Activated CD4-positive, alpha-beta T cell treated with anti-CD3 and anti-CD28 coated beads, Interleukin-2, Interleukin-4, amounts not matched to agents 100 ng/mL and 50 ng/mL, durations not matched to agents 16 hours and 8 hours (primary cell): ENCODE measurements at places on chromosomes 1 and 21.

DNA sequence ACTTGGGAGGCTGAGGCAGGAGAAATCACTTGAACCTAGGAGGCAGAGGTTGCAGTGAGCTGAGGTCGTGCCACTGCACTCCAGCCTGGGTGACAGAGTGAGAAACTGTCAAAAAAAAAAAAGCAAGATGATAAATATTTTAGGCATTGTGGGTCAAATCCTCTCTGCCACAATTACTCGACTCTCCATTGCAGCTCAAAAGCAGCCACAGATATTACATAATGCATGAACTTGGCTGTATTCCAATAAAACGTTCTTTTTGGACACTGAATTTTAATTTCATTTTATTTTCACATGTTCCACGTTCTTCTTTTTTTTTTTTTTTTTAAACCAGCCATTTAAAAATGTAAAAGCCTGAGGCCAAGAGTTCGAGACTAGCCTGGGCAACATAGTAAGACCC is 69.4 kb downstream of the TCP10L start:
- no peak for DNase-seq

DNA sequence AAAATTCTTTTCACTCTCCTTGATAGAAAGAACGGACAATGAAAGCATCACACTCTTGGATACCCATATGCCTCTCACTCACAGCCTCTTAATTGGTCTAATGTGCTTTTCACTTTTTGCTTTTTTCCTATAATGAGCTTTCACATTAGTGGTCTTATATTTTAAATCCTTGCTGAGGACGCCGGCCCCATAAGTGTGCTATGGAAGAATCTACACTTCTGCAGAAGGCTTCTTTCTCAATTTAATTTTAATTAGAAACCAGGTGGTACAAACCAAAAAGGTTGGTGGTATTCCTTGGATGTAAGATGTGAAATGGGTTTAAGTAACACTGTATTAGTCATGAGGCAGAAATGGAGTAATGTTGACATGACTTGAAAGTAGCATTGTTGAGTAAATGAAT is 190.6 kb upstream of the NFIA start:
- no peak for DNase-seq

DNA sequence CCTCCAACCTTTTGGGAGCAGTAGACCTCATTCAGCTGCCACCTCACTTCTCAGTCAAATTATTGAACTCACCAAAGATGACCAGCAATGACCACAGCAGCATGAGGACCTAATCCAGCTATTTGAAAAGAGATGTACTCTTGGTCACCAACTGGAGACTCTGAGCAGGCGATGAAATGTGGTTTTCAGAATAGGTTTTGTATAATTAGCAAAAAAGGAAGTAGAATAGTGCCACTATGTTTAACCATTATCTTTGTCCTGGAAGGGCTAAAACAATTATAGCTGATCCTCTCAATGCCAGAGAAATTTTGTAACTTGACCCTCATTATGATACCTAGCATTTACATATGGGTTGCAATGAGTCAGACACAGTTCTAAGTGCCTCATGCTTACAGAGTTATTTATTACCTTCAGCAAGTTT is at the start of gene FCRL2:
TSS of gene FCRL2 (minus strand) at position 162 of the 421 bp plus-strand sequence. CDS start at position 103, 59 bp downstream.
- DNase-seq = no peak

DNA sequence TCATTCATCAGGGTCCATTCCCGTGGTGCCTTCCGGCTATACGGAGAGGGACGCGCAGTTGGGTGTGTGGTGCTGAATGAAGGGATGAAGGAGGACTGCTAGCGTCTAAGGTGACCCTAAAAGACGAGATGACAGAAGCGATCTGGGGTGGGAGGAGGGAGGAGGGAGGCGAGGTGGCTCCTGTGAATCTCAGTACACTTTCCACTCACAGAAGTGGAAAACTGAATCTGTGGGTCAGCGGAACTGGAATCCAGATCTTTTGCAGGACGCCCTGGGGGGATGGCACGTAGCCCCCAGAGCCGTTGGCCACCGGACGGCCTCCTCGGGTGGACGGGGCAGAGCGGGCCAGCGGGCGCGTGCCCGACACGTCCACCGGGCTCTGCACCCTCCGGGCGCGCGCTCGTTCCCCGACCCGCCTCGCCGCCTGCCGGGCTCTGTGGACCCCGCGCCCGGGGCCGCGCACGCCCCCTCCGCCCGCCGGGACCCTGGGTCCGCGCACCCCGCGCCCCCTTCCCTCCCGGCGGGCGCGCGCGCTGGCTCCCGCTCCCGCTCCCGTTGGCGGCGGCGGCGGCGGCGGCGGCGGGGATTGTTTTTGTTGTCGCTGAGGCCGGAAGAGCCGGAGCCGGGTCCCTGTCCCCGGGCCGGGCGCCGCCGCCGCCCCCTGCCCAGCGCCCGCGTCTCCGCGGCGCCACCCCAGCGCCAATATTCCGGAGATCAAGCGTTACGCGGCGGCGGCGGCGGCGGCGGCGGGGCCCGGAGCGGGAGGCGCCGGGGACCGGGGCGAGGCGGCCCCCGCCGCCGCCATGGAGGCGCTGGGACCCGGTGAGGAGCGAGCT is at the start of gene AGO4:
TSS of gene AGO4 (plus strand) at position 403 of the 836 bp plus-strand sequence. CDS start at position 804, 401 bp downstream.
- DNase-seq = peak; percentile 22

- peak; percentile 41 for DNase-seq
These were observed 6.6 kb upstream of the MIIP start for GRCh38 chr1:12012560-12013316.

DNA sequence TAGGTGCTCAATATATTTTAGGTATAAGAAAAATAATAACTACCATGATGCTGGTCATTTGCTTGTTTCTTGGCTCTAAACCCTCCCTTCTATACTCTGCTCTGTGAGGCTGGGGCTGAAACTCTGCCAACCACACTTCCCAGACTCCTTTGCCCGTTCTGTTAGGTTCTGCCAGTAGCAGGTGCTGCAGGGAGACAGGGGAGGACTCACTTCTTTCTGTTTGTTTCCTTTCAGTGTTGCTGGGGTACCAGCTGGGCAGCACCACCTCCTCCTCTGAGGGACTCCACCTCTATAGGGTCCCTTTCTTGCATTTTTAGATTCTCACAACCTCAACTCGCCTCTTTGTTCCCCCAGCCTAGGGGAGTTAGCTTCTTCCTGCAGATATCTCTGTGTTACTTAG is 17.0 kb upstream of the SH2D2A start:
- no peak for DNase-seq

DNA sequence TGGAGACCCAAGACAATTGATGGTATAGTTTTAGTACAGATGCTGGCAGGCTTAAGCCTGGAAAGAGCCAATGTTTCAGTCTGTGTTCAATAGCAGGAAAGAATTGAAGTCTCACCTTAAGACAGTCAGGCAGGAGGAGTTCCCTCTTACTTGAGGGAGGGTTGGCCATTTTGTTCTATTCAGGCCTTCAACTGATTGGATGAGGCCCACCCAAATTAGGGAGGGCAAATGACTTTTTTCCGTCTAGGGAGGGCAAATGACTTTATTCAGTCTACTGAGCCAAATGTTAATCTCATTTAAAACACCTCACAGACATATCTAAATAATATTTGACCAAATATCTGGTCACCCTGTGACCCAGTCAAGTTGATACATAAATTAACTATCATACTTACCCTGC is 31.4 kb upstream of the ELAVL4 start:
- DNase-seq = no peak

DNA sequence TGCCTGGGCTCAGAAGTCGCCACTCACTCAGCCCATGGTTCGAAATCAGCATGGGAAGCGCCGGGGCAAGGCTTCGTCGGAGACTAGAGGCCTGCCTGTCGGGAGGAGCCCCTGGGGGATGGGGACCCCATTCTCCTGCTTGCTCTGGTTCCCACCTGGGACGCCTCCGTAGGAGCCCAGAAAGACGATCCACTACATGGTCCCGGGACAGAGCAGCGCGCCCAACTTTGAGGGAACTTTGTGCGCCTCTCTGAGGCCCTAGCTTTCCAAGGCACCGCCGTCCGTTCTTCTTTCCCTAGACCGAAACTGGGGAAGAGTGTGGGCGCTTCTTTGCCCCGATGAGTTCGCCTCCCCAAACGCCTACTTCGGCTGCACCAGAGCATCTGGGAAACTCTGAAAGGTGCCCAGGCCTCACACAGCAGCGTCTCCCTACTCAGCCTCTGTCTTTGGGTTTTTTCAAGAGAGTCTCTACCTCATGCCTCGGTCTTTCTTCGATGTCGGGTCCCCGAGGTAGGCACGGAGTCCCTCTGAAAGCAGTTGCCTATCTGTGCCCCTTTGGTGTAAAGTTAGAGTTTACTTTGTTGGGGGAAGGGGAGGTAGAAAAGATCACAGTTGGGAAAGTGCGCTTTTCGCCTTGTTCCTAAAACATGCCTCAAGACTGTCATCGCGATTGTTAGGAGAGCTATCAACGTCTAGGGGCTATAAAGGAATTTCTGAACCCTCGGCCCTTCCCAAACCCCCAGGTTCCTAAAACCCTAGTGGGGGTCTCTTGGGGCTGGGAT is 14.0 kb downstream of the NR5A2 start:
- no peak for DNase-seq

DNA sequence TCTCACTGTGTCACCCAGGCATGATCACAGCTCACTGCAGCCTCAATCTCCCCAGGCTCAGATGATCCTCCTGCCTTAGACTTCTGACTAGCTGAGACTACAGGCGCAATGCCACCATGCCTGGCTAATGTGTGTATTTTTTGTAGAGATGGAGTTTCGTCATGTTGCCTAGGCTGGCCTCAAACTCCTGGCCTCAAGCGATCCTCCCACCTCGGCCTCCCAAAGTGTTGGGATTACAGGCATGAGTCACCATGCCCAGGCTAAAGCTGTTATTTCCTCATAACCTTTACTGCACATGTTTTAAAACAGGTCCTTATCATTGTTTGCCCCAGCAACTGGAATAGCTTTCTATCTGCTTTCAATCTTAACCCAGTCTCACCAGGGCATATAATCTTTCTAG is 2.9 kb downstream of the SARS1 start:
- DNase-seq = no peak

DNA sequence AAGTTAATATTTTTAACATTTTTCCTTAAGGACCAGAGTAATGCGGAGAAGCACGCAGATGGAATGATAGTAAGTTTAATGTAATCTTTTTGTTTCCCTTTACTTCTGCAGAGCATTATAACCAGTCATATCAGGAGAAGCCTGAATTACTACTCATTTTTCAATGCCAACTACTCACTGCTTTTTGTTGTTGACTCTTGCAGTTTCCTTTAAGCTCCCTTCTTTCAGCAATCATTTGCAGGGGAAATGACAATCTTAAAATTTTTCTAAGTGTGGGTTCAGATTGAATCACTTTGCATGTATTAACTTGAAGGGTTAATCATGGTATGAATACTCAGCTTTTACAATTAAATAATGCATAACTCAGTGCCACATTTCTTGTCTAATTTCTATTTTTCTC is 122.2 kb downstream of the NRDC start:
- peak; percentile 59 for DNase-seq

DNA sequence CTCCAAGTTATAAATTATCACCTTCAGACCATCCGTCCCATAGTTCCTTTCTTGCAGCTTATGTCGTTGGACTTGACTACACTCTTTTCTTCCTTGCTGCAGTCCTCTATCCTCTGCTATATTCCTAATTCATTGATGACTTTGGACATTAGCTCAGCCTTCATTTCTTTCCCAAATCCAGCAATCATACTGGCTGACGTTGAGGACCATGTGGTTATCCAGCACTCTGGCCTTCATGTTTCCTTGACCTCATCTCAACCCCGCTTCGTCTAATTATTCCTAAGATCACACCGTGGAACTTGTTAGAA is 27.4 kb downstream of the RAD54L start:
- no peak for DNase-seq

DNA sequence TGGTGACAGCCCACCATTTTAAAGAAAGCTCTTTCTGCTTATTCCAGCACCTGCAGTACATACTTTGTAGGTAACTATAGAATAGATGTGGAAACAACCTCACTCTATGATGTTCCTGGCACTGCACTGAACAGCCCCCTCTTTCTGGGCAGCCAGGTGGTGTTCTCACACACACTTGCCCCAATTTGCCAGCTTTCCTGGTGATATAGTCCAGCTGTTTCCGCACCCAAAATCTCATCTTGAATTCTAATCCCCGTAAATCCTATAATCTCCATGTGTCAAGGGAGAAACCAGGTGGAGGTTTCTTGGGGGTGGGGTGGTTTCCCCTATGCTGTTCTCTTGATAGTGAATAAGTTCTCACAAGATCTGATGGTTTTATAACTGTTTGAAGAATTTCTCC is 102.2 kb downstream of the FCRL5 start:
- DNase-seq = no peak

- no peak for DNase-seq
These were observed 188.6 kb downstream of the EIF4G3 start for GRCh38 chr1:20987831-20988825.

DNA sequence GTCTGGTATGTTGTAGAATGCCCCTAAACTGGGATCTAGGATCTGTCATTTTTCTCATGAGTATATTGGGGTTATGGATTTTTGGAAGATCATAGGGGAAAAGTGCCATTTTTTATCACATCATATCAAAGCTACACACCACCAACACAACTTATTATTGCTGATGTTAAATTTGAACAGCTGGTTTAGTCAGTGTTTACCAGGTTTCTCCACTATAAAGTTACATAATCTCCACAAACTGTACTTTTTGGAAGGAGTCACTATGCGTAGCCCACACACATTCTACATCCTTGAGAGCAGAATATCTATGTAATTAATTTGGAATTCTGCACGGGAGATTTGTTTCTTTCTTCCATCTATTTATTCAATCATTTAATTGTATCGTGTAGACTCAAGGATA is 35.2 kb downstream of the RC3H1 start:
- DNase-seq = no peak

- no peak for DNase-seq
These were observed 33.7 kb upstream of the VASH2 start for GRCh38 chr1:212916481-212917133.

GRCh38 chr1:223747838-223748335 is 35.5 kb downstream of the CAPN2 start:
- DNase-seq = peak; percentile 49

- no peak for DNase-seq
These were observed 108.3 kb downstream of the DMRTB1 start for GRCh38 chr1:53567450-53567849.

DNA sequence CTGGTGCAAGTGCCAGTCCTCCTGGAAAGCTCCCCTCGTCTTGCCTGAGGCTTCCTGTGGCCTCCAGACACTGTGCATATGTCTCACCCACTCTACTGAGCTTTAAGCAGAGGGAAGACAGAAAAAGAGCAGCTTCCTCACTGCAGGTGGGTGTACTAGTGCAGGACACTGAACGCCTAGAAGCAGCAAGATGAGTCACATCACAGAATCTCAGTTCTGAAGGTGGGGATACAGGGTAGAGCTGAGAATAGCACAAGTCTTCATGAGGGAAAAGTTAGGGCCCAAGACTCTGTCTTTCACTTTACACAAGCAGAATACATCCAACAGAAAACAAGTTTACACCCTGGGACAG is 37.4 kb downstream of the PCAT6 start:
- no peak for DNase-seq

GRCh38 chr1:186781730-186782129 is 47.0 kb upstream of the PLA2G4A start:
- DNase-seq = no peak
